Glutamatergic neuron (in vitro differentiated cells): ENCODE measurements at places on chromosomes 3 and 15.

GRCh38 chr15:48090666-48091065, 30.1 kb upstream of the SLC24A5 start:
- H3K27ac ChIP-seq = no peak overlapping the region
- H3K4me1 ChIP-seq = no peaks in the 10 kb centered on the region
- H3K36me3 ChIP-seq = peaks cover 4% of the 10 kb centered on the region
- H3K4me3 ChIP-seq = no peak overlapping the region
- no peak for DNase-seq

- H3K4me3 ChIP-seq = no peak overlapping the region
- H3K27me3 ChIP-seq = peaks cover 1% of the 10 kb centered on the region
- DNase-seq = no peak
- no peaks in the 10 kb centered on the region for H3K36me3 ChIP-seq
Observed at GRCh38 chr3:34533451-34533850, 735.0 kb downstream of the PDCD6IP start.

GRCh38 chr3:51686512-51687215, 15.6 kb downstream of the TEX264 start:
- DNase-seq = no peak
- peak overlapping the region; percentile 72 for H3K4me3 ChIP-seq
- H3K36me3 ChIP-seq = no peaks in the 10 kb centered on the region
- peaks cover 38% of the 10 kb centered on the region for H3K4me1 ChIP-seq
- H3K27me3 ChIP-seq = peaks cover 2% of the 10 kb centered on the region

DNA sequence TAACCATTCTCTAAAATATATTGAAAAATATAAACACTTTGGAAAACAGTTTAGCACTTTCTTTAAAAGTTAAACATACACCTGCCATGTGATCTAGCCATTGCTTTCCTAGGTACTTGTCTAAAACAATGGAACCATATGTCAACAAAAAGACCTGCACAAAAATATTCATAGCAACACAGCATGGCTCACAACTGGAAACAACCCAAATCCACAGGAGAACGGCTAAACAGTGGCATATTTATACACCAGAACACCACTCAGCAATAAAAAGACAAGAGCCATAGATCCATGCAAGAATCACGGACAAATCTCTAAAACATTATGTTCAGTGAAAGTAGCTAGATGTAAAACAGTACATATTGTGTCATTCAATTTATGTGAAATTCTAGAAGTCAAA, 221.3 kb upstream of the UBE2E2 start:
- H3K27me3 ChIP-seq = no peaks in the 10 kb centered on the region
- H3K36me3 ChIP-seq = no peaks in the 10 kb centered on the region
- no peak for DNase-seq
- no peak overlapping the region for H3K4me3 ChIP-seq
- H3K4me1 ChIP-seq = no peaks in the 10 kb centered on the region
- no peak overlapping the region for H3K27ac ChIP-seq

GRCh38 chr3:155386919-155387318, 93.4 kb upstream of the STRIT1 start:
- peak overlapping the region; percentile 40 for H3K4me3 ChIP-seq
- H3K4me1 ChIP-seq = peaks cover 22% of the 10 kb centered on the region
- DNase-seq = no peak
- no peaks in the 10 kb centered on the region for H3K36me3 ChIP-seq

GRCh38 chr3:146093896-146094295, 67.1 kb downstream of the PLOD2 start:
- H3K4me1 ChIP-seq = peaks cover 2% of the 10 kb centered on the region
- no peak for DNase-seq
- peaks cover 7% of the 10 kb centered on the region for H3K36me3 ChIP-seq
- no peak overlapping the region for H3K4me3 ChIP-seq
- H3K27ac ChIP-seq = no peak overlapping the region
- no peaks in the 10 kb centered on the region for H3K27me3 ChIP-seq

- peaks cover 6% of the 10 kb centered on the region for H3K36me3 ChIP-seq
- no peak overlapping the region for H3K4me3 ChIP-seq
- H3K4me1 ChIP-seq = no peaks in the 10 kb centered on the region
- DNase-seq = no peak
Observed at GRCh38 chr15:83290236-83290635, 5.8 kb upstream of the BNC1 start.

GRCh38 chr15:75021341-75021740, 2.0 kb upstream of the PPCDC start:
- DNase-seq = no peak
- H3K4me3 ChIP-seq = no peak overlapping the region
- peaks cover 9% of the 10 kb centered on the region for H3K27me3 ChIP-seq
- H3K36me3 ChIP-seq = peaks cover 6% of the 10 kb centered on the region
- no peak overlapping the region for H3K27ac ChIP-seq
